Smooth muscle cell of the coronary artery (primary cell): ENCODE measurements at places on chromosomes 12 and 14. TPM values are rescaled to one million over a fixed set of nuclear protein-coding genes. Genes with fewer than 3 reads are reported as not detected.

CLEC6A gene
- total RNA-seq = not detected in 2 replicates

CIROP gene
- 0.12 TPM in 1 of 2 replicates, not detected in the other for total RNA-seq

GNB3 gene
- 1.7 and 1.8 TPM in 2 replicates for total RNA-seq

PRB2 gene
- not detected in 2 replicates for total RNA-seq

MPHOSPH9 gene
- 14.4 and 33.8 TPM in 2 replicates for total RNA-seq

HHIPL1 gene
- total RNA-seq = 3.7 and 7.0 TPM in 2 replicates

MGST1 gene
- total RNA-seq = 11.5 and 53.8 TPM in 2 replicates

TSPAN31 gene
- 59.8 and 69.0 TPM in 2 replicates for total RNA-seq

HOXC4 gene
- not detected in 2 replicates for total RNA-seq

HPD gene
- total RNA-seq = 0.15 and 1.1 TPM in 2 replicates

STAB2 gene
- 0.15 TPM in 1 of 2 replicates, not detected in the other for total RNA-seq

SERPINA10 gene
- total RNA-seq = not detected in 2 replicates

CLEC14A gene
- 0.15 and 0.47 TPM in 2 replicates for total RNA-seq

CDK4 gene
- total RNA-seq = 177 and 178 TPM in 2 replicates

TMEM132C gene
- total RNA-seq = not detected in 2 replicates

STAC3 gene
- 0.08 and 0.23 TPM in 2 replicates for total RNA-seq

TMEM121 gene
- total RNA-seq = 12.6 and 13.6 TPM in 2 replicates

HOXC5 gene
- 0.12 TPM in 1 of 2 replicates, not detected in the other for total RNA-seq

FZD10 gene
- 0.47 TPM in 1 of 2 replicates, not detected in the other for total RNA-seq

C2CD5 gene
- total RNA-seq = 11.9 and 21.2 TPM in 2 replicates

PMCH gene
- 0.38 TPM in 1 of 2 replicates, not detected in the other for total RNA-seq

NTF3 gene
- 2.6 and 10.8 TPM in 2 replicates for total RNA-seq

KRT2 gene
- not detected in 2 replicates for total RNA-seq

NACA gene
- 1,430 and 1,456 TPM in 2 replicates for total RNA-seq

PROX2 gene
- not detected in 2 replicates for total RNA-seq

ANAPC5 gene
- 99.1 and 150 TPM in 2 replicates for total RNA-seq

EML1 gene
- 28.6 and 117 TPM in 2 replicates for total RNA-seq

CNTN1 gene
- total RNA-seq = 3.6 and 18.5 TPM in 2 replicates

AICDA gene
- 0.08 TPM in 1 of 2 replicates, not detected in the other for total RNA-seq

FIGNL2 gene
- total RNA-seq = 0.12 TPM in 1 of 2 replicates, not detected in the other

NRDE2 gene
- total RNA-seq = 7.8 and 10.3 TPM in 2 replicates

NPFF gene
- total RNA-seq = not detected in 2 replicates

RFX4 gene
- not detected in 2 replicates for total RNA-seq

IAPP gene
- total RNA-seq = not detected in 2 replicates

GCN1 gene
- 66.8 and 102 TPM in 2 replicates for total RNA-seq

CCER1 gene
- total RNA-seq = not detected in 2 replicates
